ENCODE measurements at places on chromosomes 2 and 18.

DNA sequence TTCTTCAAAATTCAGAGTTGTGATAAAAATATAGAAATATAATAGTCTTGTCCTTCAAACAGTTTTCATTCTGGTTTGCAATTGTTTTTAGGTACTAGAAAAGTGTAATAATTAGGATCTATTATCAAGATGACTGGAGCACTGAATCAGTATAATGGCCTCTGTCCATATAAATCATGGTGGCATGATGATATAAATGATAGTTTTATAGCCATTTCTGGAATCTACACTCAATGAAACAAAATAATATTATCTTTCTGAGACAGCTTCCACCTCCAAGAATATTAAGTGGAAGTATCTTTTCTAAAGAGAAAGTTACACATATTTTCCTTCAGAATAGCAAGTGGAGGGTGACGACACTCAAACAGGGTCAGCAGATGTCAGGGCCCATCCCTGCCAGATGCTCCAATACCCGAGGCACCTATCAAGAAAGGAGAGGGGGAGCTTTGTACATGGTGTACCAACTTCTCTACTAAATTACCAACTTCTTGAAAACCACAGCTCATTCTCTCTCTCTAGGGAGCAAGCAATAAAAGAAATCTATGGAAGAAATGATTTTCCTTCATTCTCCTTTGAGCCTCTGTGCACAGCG is 882.7 kb upstream of the CHAC2 start:
- DNase-seq, result no peak

- no peak for DNase-seq
Measured at GRCh38 chr2:202671317-202672035, 36.7 kb downstream of the FAM117B start.

DNA sequence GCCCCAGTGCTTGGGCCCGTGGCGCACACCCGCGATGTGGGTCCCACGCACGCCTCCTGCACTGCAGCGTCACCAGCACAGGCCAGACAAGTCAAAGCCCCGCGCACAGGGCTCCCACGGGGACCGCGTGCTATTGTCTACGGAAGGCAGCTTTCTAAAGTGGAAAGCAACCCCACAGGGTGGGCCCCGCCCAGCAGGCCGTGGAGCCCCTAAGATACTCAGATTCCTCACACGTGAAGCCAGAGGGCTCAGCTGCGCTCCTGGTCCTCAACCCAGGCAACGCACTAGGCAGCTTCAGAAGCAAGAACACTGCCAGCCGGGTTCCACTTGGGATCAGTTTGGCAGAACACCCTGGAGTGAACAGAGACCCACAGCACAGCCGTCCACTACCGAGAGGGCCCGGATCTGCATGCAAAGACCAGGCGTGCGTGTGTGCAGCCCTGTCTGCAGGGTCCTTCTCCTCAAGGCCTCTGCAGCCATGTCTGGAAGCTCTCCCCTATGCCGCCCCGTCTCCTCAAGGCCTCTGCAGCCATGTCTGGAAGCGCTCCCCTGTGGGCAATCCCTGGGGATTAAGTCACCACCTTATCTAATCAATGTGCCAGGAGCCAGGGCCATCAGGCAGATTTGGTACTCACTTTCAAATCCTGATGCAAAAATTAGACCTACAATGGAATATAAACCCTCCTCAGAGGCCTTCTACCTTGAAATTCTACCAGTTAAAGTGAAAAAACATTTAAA is 231.3 kb downstream of the HDAC4 start:
- DNase-seq, result no peak

- DNase-seq, result no peak
Measured at GRCh38 chr2:202436626-202437025, 60.5 kb downstream of the BMPR2 start.

DNA sequence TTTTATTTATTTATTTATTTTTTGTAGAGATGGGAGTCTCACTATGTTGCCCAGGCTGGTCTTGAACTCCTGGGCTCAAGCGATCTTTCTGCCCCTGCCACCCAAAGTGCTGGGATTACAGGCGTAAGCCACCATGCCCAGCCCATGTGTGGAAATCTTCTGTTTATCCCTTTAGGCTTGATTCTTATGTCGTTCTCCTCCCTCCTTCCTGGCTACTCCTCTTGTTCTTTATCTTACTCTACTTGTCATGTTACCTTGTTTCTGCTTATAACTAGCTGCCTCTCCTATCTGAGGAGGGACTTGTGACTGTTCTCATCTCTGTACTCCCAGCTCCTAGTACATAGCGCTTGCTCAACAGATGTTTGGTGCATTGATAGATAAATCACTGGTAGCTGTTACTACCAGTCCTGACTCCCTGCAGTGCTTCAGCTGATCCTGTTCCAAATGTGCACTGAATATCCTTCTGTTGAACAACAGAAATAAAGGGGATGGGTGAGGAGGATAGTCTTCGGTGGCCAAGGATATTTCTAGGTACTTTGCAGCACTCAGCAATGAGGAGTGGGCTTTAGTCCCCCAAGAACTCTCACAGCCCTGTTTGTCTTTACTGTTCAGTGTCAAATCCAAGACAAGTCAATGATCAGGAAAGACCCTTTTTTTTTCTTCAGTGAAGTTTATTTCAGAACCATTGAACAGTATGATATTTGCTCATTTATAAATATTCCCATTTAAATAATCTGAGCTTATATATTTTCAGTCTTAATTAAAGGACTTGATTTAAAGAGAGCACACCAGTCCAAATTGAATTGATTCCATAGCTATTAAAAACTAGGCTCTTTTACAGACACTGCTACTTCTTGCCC is 7.2 kb downstream of the IL1B start:
- DNase-seq, result no peak

GRCh38 chr2:234628953-234629352 is 132.1 kb upstream of the ARL4C start:
- DNase-seq, result no peak
